Aorta (tissue), 5 donors: ENCODE measurements at places on chromosomes 11 and 22.

DNA sequence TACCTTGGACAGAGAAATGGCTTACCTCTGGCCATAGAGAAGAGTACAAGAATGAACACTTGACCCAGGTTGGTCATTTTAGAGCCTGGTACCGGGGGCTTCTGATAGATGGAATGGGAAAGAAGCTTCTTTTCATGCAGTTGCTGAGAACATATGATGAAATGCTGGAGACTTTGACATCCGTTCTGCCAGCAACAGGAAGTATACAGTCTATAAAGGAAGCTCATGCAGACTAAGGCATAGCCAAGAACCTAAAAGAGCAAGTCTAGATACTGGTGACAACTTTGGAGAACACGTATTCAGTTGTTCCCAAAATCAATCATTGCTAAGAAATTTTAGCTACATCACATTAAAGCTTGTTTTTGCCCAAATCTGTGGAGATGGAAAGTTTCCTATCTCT lies 894.6 kb downstream of the METTL15 start:
- no peak for DNase-seq
- H3K27me3 ChIP-seq: no peaks in the 10 kb centered on the region
- H3K36me3 ChIP-seq: no peaks in the 10 kb centered on the region
- H3K4me3 ChIP-seq: no peak overlapping the region

GRCh38 chr11:65204646-65205601 lies 23.2 kb downstream of the CAPN1 start:
- no peak overlapping the region for H3K4me3 ChIP-seq
- no peak for DNase-seq
- H3K4me1 ChIP-seq: no peaks in the 10 kb centered on the region

DNA sequence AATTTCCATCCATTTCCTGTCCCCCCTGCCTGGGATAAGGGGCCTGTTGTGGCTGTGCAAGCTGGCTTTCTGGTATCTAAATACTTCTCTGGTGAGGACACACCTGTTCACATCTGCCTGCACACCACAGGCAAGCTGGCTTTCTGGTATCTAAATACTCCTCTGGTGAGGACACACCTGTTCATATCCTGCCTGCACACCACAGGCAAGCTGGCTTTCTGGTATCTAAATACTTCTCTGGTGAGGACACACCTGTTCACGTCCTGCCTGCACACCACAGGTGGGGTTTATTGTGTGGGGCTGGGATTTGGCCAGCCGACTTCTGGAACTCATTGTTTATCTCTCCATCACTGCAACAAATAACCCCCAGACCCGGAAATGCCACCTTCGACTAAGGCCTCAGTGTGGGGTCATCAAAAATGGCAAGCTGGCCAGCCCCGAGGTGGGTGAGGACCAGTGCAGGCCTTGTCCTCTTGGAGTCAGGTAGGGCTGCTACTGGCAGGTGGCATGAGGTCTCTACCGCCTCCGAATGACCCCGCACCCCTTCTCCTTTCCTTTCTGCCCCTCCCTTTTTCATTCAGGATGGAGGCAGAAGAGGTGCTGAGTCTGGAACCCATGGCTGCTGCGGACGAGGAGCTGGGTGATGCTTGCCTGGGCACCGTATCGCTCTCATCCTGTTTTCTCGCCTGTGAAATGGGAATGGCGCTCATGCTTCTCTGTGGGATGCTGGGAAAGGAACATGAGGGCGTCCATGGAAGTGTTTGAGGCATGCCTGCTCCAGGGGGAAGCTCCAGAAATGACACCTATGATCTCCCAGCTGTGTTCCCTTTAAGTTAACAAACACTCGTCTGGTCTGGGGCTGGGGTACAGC lies 43.5 kb upstream of the MYEOV start:
- H3K4me3 ChIP-seq: no peak overlapping the region
- no peaks in the 10 kb centered on the region for H3K27me3 ChIP-seq
- no peaks in the 10 kb centered on the region for H3K4me1 ChIP-seq
- DNase-seq: no peak
- no peaks in the 10 kb centered on the region for H3K36me3 ChIP-seq

DNA sequence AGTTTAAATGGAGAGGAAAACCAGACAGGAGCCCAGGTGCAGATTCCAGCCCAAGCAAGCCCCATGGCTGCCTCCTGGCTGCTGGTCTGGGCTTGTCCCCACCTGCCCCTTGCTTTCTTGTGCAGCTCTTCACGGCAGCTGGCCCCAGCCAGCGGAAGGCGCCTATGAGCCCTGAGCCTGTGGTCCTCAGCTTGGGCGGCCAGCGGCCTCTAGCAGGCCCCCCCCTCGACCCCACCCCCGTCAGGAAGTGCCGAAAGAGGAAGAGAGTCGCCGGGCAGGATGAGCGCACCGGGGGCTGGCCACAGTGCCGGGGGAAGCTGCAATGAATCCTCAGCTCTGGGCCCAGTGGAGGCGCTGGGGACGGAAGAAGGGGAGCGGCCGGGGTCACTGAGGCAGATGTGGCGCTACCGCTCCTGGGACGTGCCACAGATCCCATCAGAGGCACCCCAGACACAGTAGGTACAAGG lies 2.1 kb upstream of the DGKZ start:
- no peaks in the 10 kb centered on the region for H3K27me3 ChIP-seq
- DNase-seq: peak; percentile 79
- H3K27ac ChIP-seq: no peak overlapping the region
- no peaks in the 10 kb centered on the region for H3K36me3 ChIP-seq

DNA sequence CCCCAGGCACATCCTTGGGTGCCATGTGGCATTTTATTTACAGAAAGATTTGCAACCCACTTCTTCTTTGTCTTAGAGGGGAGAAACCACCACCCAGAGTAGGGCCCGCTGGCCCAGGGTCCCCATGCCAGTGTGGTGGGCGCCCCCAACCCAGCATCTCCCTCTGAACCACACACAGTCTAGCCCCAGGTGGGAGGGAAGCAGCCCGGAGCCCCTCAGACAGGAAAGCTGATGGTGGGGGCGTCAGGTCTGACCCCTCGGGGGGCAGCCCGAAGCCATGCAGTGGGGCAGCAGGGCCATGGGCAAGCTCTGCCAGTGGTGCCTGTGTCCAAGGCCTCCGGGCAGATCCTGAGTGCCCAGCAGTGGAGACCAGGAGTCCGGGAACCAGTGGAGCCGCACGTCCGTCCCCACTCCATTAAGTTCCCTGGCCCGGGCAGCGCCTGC lies 11.7 kb downstream of the TRPM5 start:
- H3K4me1 ChIP-seq: no peaks in the 10 kb centered on the region
- H3K36me3 ChIP-seq: no peaks in the 10 kb centered on the region
- peak; percentile 33 for DNase-seq
- no peaks in the 10 kb centered on the region for H3K27me3 ChIP-seq

- no peak for DNase-seq
- no peaks in the 10 kb centered on the region for H3K4me1 ChIP-seq
- H3K4me3 ChIP-seq: no peak overlapping the region
- no peaks in the 10 kb centered on the region for H3K36me3 ChIP-seq
These were observed 7.4 kb downstream of the PKNOX2 start for GRCh38 chr11:125171974-125172373.

- no peak overlapping the region for H3K27ac ChIP-seq
- no peaks in the 10 kb centered on the region for H3K27me3 ChIP-seq
- H3K36me3 ChIP-seq: no peaks in the 10 kb centered on the region
- no peak overlapping the region for H3K4me3 ChIP-seq
- H3K4me1 ChIP-seq: no peaks in the 10 kb centered on the region
These were observed 10.2 kb upstream of the LRRC32 start for GRCh38 chr11:76680518-76681425.

DNA sequence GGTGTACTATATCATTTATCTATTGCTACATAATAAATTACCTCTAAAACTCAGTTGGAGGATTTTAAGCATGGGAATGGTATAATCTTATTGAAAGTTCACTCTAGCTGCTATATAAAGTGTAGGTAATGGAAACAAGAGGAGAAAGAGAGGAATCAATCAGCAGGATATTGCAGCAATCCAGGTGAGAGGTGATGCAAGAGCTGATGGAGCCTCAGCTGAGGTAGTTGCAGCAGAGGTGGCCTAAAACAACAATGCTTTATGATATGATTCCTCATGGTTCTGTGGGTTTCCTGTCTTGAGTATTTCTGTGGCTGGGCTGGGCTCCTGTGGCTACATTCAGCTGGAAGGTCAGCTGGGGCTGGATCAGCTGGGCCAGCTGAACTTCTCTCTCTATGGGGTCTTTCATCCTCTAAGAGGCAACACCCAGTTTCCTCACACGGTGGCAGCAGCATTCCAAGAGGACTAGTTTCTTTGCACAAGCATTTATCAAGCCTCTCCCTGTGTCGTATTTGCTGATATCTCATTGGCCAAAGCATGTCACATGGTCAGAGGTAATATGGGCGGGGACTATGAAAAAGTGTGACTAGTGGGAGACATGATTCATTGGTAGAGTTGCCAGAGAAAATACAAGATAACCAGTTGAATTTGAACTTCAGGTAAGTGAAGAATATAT lies 135.4 kb upstream of the LARGE1 start:
- H3K36me3 ChIP-seq: no peaks in the 10 kb centered on the region
- no peak overlapping the region for H3K4me3 ChIP-seq
- no peak for DNase-seq
- no peaks in the 10 kb centered on the region for H3K4me1 ChIP-seq
- no peaks in the 10 kb centered on the region for H3K27me3 ChIP-seq

DNA sequence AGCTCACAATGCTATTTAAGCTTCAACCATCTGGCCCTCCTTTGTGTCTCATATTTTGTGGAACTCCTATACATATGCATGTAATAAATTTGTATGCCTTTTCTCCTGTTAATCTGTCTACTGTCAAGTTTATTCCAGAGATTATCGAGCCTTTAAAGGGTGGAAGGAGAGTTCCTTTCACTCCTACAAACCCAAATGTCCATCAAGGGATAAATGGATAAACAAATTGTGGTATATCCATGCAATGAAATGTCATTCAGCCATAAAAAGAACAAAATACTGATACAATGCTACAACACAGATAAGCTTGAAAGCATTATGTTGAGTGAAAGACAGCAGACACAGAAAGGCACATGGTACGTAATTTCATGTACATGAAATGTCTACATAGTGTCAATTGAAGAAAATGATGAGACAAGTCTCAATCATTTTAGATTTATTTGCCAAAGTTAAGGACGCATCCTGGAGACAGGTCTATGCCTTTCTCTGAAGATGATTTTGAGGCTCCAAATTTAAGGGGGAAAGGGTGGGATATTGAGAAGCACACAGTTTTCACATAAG lies 17.7 kb upstream of the FEZ1 start:
- no peak overlapping the region for H3K27ac ChIP-seq
- no peaks in the 10 kb centered on the region for H3K27me3 ChIP-seq
- no peak overlapping the region for H3K4me3 ChIP-seq
- no peak for DNase-seq

DNA sequence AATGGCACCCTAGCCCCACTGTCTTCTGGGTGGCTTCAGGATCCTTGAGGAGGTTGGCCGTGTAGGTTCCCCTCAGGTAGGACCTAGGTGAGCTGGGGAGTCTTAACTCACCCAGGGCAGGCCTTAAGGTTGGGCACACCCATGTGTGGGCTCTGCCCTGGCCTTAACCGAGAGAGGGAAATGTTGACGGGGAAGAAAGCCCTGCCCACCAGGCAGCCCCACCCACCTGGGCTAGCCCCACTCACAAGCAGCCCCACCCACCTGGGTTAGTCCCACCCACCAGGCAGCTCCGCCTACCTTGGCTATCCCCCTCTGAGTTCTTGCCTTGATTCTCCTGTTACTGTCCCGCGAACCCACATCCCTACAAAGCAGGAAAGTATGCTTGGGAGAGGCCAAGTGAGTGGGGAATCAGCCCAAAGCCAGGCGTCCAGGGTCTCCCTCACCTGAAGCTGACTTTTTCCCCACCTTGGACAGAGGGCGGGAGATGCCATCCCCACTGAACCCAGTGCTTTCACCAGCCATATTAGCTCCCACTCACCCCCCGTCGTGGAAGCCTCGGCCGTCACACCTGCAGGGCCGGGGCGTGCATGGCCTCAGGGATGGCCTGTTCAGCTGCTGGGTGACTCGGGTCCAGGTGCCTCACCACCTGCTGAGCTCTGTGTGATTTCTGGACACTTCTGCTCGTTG lies at the start of gene MYEOV:
Gene MYEOV (plus strand): TSS at position 337 of the 687 bp plus-strand sequence. CDS start 1,200 bp downstream, outside the sequence.
- no peak within 1 kb of the TSS for H3K4me3 ChIP-seq
- H3K27me3 ChIP-seq: no peaks in the 10 kb centered on the region
- no peak within 1 kb of the TSS for H3K27ac ChIP-seq

- H3K36me3 ChIP-seq: peaks cover 6% of the 10 kb centered on the region
- peak overlapping the region; percentile 86 for H3K27ac ChIP-seq
- no peak for DNase-seq
- no peaks in the 10 kb centered on the region for H3K4me1 ChIP-seq
- H3K27me3 ChIP-seq: no peaks in the 10 kb centered on the region
- peak overlapping the region; percentile 85 for H3K4me3 ChIP-seq
These were observed 625 bp downstream of the EIF3D start for GRCh38 chr22:36528341-36528740.

DNA sequence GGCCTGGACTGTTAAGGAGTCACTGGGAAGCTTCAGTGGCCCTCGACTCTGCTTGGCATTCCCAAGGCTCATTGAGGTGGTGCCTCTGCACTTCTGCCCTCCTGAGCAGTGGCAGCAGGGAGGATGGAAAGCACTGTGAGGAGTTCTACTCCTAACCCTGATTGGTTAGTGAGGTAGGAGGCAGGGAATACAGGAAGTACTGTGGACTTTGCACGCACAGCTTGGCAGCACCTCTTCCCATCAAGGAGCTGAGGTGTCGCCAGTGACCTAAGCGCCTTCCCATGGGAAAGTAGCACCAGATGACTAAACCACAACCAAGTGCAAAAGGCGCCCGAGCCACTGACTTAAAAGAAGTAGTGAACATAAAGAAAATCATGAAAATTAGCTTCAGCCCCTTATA lies 152.5 kb upstream of the CADM1 start:
- H3K36me3 ChIP-seq: no peaks in the 10 kb centered on the region
- H3K27ac ChIP-seq: no peak overlapping the region
- H3K27me3 ChIP-seq: no peaks in the 10 kb centered on the region
- H3K4me1 ChIP-seq: no peaks in the 10 kb centered on the region
- DNase-seq: no peak

GRCh38 chr11:104534278-104534677 lies 364.0 kb downstream of the CASP12 start:
- no peak overlapping the region for H3K27ac ChIP-seq
- DNase-seq: no peak
- no peaks in the 10 kb centered on the region for H3K36me3 ChIP-seq
- no peaks in the 10 kb centered on the region for H3K27me3 ChIP-seq
- no peaks in the 10 kb centered on the region for H3K4me1 ChIP-seq

DNA sequence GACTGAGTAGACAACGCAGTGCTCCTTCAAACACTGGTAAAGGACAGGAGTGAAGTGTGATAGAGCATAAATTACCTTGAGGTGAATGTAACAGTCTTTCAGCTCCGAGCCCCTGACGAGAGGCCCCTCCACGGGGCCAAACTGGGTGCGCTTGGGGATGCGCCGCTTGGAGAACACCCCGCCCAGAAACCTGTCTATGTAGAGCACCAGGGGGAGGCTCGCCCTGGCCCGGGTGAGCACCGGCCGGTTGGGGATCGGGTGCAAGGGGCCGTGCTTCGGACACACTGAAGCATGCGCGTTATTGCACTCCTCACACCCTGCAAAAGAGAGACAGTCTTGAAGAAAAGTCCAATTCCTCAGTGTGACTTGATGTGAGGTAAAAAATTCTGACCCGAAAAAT lies 49.3 kb upstream of the NFRKB start:
- H3K27ac ChIP-seq: no peak overlapping the region
- DNase-seq: no peak
- no peak overlapping the region for H3K4me3 ChIP-seq
- no peaks in the 10 kb centered on the region for H3K27me3 ChIP-seq
- no peaks in the 10 kb centered on the region for H3K4me1 ChIP-seq
